Gastroesophageal sphincter (tissue), 4 donors: ENCODE measurements at places on chromosomes 16 and 17. TPM values are rescaled to one million over a fixed set of nuclear protein-coding genes. Genes with fewer than 3 reads are reported as not detected.

DNA sequence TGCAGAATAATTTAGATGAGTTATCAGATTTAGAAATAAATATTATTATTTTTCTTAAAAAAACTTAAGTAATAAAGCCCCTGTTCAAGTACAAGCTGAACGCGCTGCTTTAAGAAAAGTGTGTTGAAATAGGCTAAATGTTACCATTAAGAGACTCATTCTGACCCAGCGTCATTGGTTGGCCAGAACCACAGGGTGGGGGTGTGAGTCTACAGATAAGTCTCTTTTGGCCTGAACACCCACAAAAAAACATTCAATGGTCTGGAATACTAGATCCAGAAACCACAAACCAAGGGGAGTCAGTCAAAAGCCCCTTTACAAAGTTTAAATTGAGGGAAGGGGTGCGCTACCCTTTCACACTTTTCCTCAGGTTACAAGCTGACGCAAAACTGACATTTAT lies 776.1 kb downstream of the KCNJ2 start:
- H3K36me3 ChIP-seq: no peaks in the 10 kb centered on the region
- no peak overlapping the region for H3K27ac ChIP-seq
- no peaks in the 10 kb centered on the region for H3K27me3 ChIP-seq
- H3K4me1 ChIP-seq: no peaks in the 10 kb centered on the region
- H3K4me3 ChIP-seq: no peak overlapping the region

ITGA2B gene
- total RNA-seq: 0.31 TPM

GRCh38 chr16:77470851-77471250 lies 36.0 kb upstream of the ADAMTS18 start:
- no peak overlapping the region for H3K4me3 ChIP-seq
- no peak overlapping the region for H3K27ac ChIP-seq
- H3K36me3 ChIP-seq: no peaks in the 10 kb centered on the region
- H3K27me3 ChIP-seq: no peaks in the 10 kb centered on the region
- no peaks in the 10 kb centered on the region for H3K4me1 ChIP-seq

PNMT gene
- 7.5 TPM for total RNA-seq

GRCh38 chr17:8210761-8211458 lies 535 bp upstream of the AURKB start:
- no peaks in the 10 kb centered on the region for H3K4me1 ChIP-seq
- H3K36me3 ChIP-seq: no peaks in the 10 kb centered on the region
- peak overlapping the region; percentile 54 for H3K4me3 ChIP-seq
- no peak for ATAC-seq

GPR179 gene
- 0.13 TPM for total RNA-seq

DNA sequence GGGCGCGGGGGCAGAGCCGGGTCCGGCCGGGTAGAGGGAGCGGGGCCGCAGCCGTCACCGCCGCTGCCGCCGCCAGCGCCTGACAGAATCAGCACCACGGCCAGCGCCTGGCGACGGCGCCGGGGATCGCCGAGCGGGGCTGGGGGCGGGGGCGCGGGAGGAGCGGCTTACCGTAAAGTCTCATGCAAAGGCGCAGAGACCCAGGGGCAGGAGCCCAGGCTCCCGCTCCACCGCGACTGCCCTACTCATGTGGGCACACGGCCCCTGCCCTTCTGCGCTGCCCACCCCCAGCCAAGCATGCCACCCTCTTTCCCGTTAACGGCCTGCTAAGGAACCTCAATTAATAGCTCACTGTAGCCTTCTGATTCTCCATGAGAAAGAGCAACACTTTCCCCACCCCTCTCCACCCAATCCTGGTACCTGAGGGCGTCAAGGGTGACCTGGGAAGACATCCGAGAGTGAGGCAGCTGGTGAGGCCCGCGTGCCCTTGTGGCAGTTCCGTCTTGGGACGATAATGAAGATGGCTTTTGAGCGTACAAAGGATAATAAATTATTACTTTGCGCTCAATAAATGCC lies at the start of gene SEZ6:
TSS of gene SEZ6 (minus strand) at position 98 of the 576 bp plus-strand sequence. CDS start 164 bp downstream, outside the sequence.
- peak within 1 kb of the TSS; percentile 24 for H3K4me3 ChIP-seq
- ATAC-seq: peak; percentile 73
- H3K27me3 ChIP-seq: peaks cover 67% of the 10 kb centered on the region
- H3K36me3 ChIP-seq: no peaks in the 10 kb centered on the region
- H3K4me1 ChIP-seq: peaks cover 14% of the 10 kb centered on the region

DNA sequence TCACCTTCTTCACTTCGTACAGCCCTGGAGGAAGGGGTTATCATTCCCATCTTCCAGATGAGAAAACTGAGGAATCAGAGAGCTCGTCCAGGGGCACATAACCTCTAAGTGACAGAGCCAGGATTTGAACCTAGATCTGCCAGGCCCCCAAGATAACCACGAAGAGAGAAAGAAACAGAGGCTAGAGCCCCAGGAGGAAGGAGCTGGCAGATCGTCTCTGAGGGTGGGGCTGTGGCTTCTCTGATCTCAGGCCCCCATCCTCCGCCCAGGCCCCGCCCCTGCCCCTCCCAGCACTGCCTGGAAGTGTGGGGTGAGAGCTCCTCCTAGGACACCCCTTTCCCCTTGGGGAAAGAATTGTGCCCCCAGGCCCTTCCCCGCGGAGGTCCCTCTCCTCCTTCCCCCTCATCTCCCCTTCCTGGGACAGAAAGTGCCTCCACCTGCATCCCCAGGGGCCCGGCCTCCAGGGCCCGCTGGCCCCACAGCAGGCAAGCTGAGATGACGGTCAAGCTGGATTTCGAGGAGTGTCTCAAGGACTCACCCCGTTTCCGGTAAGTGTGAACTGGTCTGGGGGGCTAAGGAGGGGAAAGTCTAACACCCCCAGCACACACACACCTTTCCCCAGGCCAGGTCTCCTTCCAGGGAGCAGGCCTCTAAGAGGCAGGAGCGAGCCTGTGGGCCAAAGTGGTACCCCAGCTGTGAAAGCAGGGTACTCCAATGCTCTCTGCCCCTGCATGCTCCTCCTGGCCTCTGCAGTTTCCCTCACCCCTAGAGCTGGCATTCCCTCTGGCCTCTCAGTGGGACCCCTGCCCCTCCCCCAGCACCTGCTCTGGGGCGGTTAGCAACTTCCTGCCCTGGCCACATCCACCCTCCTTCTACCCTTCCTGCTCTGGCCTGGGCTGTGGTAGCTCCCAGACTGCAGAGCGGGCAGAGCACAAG lies at the start of gene ACAP1:
TSS of gene ACAP1 (plus strand) at position 290 of the 936 bp plus-strand sequence. CDS start at position 496, 206 bp downstream.
- peaks cover 70% of the 10 kb centered on the region for H3K27me3 ChIP-seq
- no peak for ATAC-seq
- H3K27ac ChIP-seq: no peak within 1 kb of the TSS
- no peaks in the 10 kb centered on the region for H3K4me1 ChIP-seq
- no peak within 1 kb of the TSS for H3K4me3 ChIP-seq

GRCh38 chr17:79874329-79874981 lies 35.2 kb upstream of the CBX4 start:
- no peaks in the 10 kb centered on the region for H3K36me3 ChIP-seq
- ATAC-seq: no peak
- H3K4me1 ChIP-seq: no peaks in the 10 kb centered on the region
- no peak overlapping the region for H3K4me3 ChIP-seq

C16orf96 gene
- not detected for total RNA-seq

TNFRSF17 gene
- not detected for total RNA-seq

- ATAC-seq: no peak
Measured at GRCh38 chr17:55580596-55581133, 69.4 kb upstream of the SMIM36 start.

- H3K36me3 ChIP-seq: no peaks in the 10 kb centered on the region
- no peak overlapping the region for H3K4me3 ChIP-seq
- H3K27ac ChIP-seq: peak overlapping the region; percentile 70
Measured at GRCh38 chr16:11689031-11689840, 21.0 kb downstream of the SNN start.

SLC22A31 gene
- total RNA-seq: not detected

ARL5C gene
- not detected for total RNA-seq

CDK5R1 gene
- total RNA-seq: 0.54 TPM

- peaks cover 12% of the 10 kb centered on the region for H3K4me1 ChIP-seq
- H3K36me3 ChIP-seq: no peaks in the 10 kb centered on the region
- H3K27me3 ChIP-seq: no peaks in the 10 kb centered on the region
- ATAC-seq: no peak
Measured at GRCh38 chr16:49959552-49960277, 65.3 kb upstream of the CNEP1R1 start.

- H3K27ac ChIP-seq: no peak overlapping the region
- no peaks in the 10 kb centered on the region for H3K27me3 ChIP-seq
- H3K36me3 ChIP-seq: no peaks in the 10 kb centered on the region
- no peak overlapping the region for H3K4me3 ChIP-seq
- no peak for ATAC-seq
- H3K4me1 ChIP-seq: peaks cover 38% of the 10 kb centered on the region
Measured at GRCh38 chr17:66355510-66355909, 53.1 kb downstream of the PRKCA start.

TP53TG3F gene
- total RNA-seq: not detected

DNA sequence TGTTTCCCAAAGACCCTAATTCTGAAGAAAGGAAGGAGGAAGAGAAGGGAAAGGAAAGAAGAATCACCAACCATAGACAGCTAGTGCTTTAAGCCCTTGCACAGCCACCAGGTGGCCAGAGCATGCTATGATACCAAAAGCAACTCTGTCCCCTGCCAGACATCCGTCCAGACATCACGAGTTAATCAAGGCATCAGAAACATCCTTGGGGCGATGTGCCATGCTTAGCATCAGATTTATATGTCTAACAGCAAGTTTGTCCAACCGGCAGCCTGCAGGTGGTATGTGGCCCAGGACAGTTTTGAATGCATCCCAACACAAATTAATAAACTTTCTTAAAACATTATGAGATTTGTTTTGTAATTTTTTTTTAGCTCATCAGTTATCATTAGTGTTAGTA lies 2.9 kb upstream of the CRYBA1 start:
- H3K27me3 ChIP-seq: no peaks in the 10 kb centered on the region
- H3K36me3 ChIP-seq: no peaks in the 10 kb centered on the region
- H3K27ac ChIP-seq: no peak overlapping the region
- ATAC-seq: no peak

DNA sequence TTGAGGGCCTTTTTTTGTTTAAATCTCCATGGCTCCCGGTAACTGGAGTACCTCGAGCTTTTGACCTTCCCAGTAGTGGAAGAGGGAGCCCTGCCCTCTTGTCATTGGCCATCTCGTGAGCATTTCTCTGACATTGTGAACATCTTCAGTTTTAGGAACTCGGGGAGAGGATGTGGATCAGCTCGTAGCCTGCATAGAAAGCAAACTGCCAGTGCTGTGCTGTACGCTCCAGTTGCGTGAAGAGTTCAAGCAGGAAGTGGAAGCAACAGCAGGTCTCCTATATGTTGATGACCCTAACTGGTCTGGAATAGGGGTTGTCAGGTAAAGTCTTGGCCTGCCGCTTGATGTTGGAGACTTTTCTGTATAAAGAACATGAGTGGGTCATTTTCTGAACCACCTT lies 24.3 kb downstream of the NTAN1 start:
- H3K27ac ChIP-seq: no peak overlapping the region
- H3K4me3 ChIP-seq: no peak overlapping the region
- H3K36me3 ChIP-seq: no peaks in the 10 kb centered on the region

TP53I13 gene
- total RNA-seq: 51.4 TPM

KCNJ16 gene
- total RNA-seq: 0.96 TPM

DNA sequence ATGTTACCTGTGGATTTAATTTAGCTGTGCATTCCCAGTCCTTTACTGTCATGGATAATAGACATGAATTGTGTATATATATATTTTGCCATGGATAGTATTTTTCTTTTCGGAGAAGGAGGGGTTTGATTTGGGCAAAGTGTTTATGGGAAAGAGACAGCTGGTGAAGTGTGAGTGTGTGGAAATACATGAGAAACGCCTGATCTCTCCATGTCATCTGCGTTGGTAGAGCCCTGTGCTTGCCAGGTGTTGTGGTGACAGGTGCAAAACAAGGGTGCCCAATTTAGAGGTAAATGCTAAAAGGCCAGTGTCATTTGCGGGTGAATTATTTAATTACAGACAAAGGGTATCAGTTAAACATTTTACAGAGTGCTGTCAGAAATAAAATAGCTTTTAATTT lies 23.4 kb downstream of the NDEL1 start:
- H3K4me3 ChIP-seq: no peak overlapping the region
- peaks cover 4% of the 10 kb centered on the region for H3K36me3 ChIP-seq
- no peak overlapping the region for H3K27ac ChIP-seq
- H3K27me3 ChIP-seq: no peaks in the 10 kb centered on the region

ZNF385C gene
- total RNA-seq: not detected

- H3K27ac ChIP-seq: no peak overlapping the region
- no peaks in the 10 kb centered on the region for H3K36me3 ChIP-seq
- H3K4me1 ChIP-seq: no peaks in the 10 kb centered on the region
- ATAC-seq: no peak
- H3K27me3 ChIP-seq: no peaks in the 10 kb centered on the region
Measured at GRCh38 chr16:46613352-46613751, 7.8 kb downstream of the SHCBP1 start.

DNA sequence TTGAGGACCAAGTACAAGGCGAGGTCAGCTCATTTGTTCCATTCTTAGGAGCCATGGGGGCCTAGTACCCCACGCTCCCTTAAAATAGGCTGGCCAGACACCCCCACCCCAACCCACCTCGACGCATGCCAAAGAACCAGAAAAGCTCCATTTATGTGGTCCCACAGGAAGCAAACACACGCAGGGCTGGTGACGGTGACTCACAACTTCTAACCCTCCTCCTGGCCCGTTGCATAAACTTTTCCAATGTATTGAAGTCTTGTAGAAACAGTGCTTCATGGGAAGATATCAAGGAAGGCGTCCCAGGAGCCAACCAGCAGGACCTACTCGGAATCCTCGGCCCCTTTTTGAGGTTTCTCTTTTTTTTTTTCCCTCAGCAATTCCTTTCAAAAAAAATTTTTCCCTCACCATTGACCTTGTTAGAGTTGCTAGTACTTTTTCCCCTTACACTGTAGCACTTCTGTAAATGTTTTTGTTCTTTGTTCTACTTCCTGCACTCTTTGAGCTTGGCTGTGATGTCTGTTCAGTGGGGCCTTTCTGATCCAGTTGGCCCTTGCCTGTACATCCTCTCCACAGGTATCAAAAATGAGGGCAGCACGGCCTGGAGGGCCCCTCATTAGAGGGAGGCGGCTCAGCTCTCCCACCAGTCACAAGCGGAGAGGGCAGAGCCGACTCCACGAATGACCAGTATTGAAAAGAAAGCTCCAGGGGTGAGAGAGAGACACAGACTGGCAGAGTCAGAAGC lies 208.3 kb downstream of the RGS9 start:
- H3K27ac ChIP-seq: no peak overlapping the region
- no peak overlapping the region for H3K4me3 ChIP-seq
- H3K4me1 ChIP-seq: no peaks in the 10 kb centered on the region
- H3K36me3 ChIP-seq: no peaks in the 10 kb centered on the region
- H3K27me3 ChIP-seq: no peaks in the 10 kb centered on the region

KLHL10 gene
- total RNA-seq: 2.7 TPM

ZNF469 gene
- 4.8 TPM for total RNA-seq

GRCh38 chr16:77166726-77167125 lies 24.3 kb upstream of the MON1B start:
- no peaks in the 10 kb centered on the region for H3K4me1 ChIP-seq
- no peak overlapping the region for H3K27ac ChIP-seq
- no peak overlapping the region for H3K4me3 ChIP-seq
- peaks cover 37% of the 10 kb centered on the region for H3K27me3 ChIP-seq
- ATAC-seq: no peak

- no peaks in the 10 kb centered on the region for H3K27me3 ChIP-seq
- no peak for ATAC-seq
- H3K36me3 ChIP-seq: peaks cover 28% of the 10 kb centered on the region
- H3K4me1 ChIP-seq: no peaks in the 10 kb centered on the region
Measured at GRCh38 chr17:10657148-10657547, at the start of gene MYH3. MYH3 (minus strand) TSS chr17:10657309; CDS start chr17:10655064, 2,245 bp downstream.

- H3K27me3 ChIP-seq: peaks cover 10% of the 10 kb centered on the region
- H3K4me3 ChIP-seq: no peak overlapping the region
- H3K4me1 ChIP-seq: no peaks in the 10 kb centered on the region
- no peaks in the 10 kb centered on the region for H3K36me3 ChIP-seq
- no peak for ATAC-seq
Measured at GRCh38 chr17:8857919-8858318, 9.6 kb downstream of the PIK3R6 start.

- H3K4me1 ChIP-seq: no peaks in the 10 kb centered on the region
- H3K36me3 ChIP-seq: no peaks in the 10 kb centered on the region
- H3K27ac ChIP-seq: no peak overlapping the region
- H3K27me3 ChIP-seq: no peaks in the 10 kb centered on the region
- ATAC-seq: no peak
Measured at GRCh38 chr17:12642034-12642433, 23.7 kb upstream of the MYOCD start.

ALDOC gene
- 41.7 TPM for total RNA-seq
